SK-N-MC (cell line): ENCODE measurements at places on chromosomes 4 and X.

- no peak for DNase-seq
These were observed 93.5 kb upstream of the UCP1 start for GRCh38 chr4:140662082-140662869.

GRCh38 chr4:156475322-156475721 is 496.3 kb downstream of the PDGFC start:
- DNase-seq: peak; percentile 55

- DNase-seq: no peak
These were observed 23.7 kb downstream of the DOK7 start for GRCh38 chr4:3486541-3487540.

DNA sequence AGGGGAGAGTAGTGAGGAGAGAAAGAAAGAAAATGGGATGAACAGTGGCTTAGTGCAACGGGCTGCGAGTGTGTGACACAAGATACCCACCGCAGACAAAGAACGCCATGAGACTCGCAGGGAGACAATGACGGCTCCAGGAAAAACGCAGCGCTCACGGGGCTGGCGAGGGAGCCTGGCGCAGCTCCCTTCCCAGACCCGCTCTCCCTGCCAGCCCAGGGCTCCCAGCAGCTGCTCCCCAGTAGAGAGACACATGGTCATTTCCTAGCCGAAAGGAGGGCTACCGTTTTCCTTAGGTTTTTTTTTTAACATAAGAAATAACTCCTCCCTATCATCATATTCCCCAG is 149.5 kb downstream of the MAML3 start:
- no peak for DNase-seq

- no peak for DNase-seq
These were observed 735.4 kb downstream of the FSTL5 start for GRCh38 chr4:161428180-161428965.

- DNase-seq: no peak
These were observed 70.4 kb downstream of the LDB2 start for GRCh38 chr4:16827794-16828724.

DNA sequence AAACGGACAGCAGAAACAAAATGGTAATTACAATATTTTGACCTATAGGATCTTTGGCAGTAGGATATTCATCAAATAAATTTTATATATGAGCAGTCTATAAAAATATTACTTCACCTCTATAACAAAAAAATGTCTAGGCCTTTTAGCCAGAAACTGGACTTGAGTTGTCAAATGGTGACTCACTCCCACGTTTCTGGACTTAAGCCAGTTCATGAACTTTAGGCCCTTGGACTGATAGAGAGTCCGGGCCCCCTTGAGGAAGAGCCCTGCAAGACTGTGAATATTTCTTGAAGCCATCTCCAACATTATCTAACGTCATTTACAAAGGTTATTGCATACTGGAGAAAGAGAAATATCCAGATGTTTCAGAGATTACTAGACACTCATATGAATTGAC is 106.8 kb upstream of the FAM47A start:
- no peak for DNase-seq

DNA sequence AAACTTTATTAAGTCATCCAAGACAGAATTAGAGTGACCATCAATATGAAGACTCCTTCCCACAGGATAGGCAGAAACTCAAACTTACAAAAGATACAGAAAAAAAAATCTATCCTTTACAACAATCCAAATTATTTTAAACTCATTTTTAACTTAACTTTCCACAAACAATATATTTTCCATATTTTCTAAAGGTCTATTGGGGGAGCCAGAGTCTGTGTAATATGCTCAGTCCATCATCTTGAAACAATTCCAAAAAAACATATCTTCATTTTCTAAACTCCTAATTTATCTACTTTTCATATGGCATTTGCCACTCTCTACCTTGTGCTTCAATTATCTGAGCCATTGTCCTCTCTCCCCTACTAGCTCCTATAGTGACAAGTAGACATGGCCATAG is 378.1 kb downstream of the PDGFC start:
- no peak for DNase-seq

DNA sequence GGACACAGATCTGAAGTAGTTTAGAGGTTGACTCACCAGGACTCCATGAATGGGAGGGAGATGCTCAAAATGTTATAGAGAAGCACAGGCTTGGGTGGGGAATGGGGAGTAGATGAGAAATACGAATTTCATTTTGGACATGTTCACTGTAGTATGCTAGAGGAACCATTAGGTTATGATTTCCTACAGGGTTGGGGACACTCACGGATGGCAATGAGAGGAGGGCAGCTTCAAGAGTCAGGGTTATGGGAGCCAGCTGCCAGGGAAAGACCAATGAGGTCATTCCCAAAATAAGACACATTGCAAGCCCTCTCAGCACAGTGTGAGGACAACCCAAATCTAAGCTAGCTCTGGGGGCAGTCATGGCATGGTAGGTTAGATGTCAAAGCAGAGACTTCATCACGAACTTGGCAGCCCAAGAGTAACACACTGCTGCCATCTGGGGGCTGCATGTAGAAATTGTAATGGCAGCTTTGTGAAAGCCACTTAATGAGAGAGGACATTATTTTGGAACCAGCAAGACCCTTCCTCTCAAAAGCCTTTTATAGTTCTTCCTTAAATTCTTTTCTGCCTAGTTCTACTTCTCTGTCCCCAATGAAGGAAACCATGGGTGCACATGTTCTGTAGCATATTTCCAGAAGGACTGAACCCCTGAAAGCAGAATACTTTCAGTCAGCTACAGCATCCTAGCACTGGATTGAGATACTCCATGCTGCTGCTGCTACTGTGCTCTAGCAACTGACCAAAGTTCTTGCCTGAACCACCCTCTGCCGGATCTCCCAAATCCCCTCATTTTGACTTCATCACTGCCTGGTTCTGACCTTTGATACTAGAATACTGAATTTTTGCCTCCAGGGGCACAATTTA is 16.2 kb upstream of the ZCCHC12 start:
- DNase-seq: no peak

- no peak for DNase-seq
These were observed 21.8 kb downstream of the RPS6KA3 start for GRCh38 chrX:20244931-20245330.

- DNase-seq: no peak
These were observed 299.5 kb downstream of the PDHA2 start for GRCh38 chr4:96139251-96139929.

- no peak for DNase-seq
These were observed 499.1 kb upstream of the SLIT2 start for GRCh38 chr4:19752599-19752998.

DNA sequence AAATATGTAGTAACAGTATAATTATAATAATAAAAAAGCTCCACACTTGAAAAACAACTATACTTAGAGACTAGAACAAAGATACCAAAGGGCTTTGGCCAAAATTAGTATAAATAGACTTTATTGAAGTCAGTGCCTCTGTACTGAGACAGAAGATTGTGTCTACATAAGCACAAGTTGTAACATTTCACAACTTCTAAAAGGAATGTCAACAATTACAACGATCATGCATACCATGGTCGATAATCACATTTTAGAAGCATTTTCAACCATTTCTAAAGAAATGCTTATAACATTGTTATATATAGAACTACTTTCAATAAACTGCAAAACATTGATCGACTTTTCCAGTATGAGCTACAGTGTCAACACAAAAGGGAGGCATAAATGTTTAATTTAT is 57.0 kb downstream of the DHX15 start:
- DNase-seq: no peak

- DNase-seq: no peak
These were observed 26.0 kb downstream of the ADH4 start for GRCh38 chr4:99117876-99118693.

GRCh38 chr4:23819041-23819511 is 70.8 kb downstream of the PPARGC1A start:
- no peak for DNase-seq

GRCh38 chrX:95884186-95884585 is 800.5 kb upstream of the DIAPH2 start:
- DNase-seq: no peak

GRCh38 chr4:65340382-65341109 is 329.7 kb downstream of the EPHA5 start:
- DNase-seq: no peak

GRCh38 chrX:111877681-111878080 is 1.7 kb downstream of the TRPC5OS start:
- no peak for DNase-seq

GRCh38 chrX:74371425-74372222 is 49.7 kb upstream of the SLC16A2 start:
- DNase-seq: no peak

DNA sequence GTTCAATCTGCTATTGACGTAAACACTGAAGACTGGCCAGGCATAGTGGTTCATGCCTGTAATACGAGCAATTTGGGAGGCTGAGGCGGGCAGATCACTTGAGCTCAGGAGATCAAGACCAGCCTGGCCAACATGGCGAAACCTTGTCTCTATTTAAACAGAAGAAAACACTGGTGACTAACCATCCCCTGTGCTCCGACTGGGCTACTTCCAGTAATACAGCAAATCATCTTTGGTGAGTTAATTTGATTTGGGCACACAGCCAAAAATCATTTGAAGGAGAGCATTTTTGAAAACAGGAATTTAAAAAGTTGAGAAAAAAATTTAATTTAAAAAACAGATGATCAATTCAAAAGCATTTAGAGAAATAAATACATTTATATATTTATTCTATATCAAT is 52.0 kb downstream of the SEC24D start:
- no peak for DNase-seq

DNA sequence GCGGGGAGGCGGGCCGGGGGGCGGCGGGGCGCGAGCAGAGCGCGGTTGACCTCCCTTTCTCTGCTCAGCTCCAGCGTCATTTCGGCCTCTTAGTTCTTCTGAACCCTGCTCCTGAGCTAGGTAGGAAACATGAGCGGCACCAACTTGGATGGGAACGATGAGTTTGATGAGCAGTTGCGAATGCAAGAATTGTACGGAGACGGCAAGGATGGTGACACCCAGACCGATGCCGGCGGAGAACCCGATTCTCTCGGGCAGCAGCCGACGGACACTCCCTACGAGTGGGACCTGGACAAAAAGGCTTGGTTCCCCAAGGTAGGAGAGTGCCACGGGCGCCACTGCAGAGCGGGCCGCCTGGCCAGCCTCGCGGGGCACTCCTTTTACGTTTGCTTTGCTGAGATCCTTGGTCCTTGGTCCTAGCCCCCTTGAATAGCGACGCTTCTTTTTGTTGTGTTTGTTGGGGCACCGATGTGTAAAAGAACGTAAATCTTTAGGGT is at the start of gene HTATSF1:
TSS of gene HTATSF1 (plus strand) at position 37 of the 497 bp plus-strand sequence. CDS start at position 130, 93 bp downstream.
- DNase-seq: no peak

DNA sequence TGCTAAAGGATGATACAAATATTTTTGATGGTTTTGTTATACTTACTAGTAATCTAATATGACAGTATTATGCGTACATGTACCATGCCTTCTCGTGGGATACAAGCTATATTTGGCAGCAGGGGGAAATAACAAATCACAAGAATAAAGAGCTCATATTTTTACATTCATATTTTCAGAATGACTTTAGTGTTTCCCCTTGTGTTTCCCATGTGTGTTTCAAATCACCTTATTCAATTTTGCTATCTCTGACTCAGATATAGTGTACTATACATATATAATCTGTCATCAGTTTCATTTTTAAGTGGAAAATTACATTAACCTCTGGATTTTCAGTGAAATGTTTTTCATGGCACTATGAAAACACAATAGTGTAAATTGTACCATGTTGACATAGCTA is 146.8 kb downstream of the RPA4 start:
- no peak for DNase-seq

- DNase-seq: no peak
These were observed 27.2 kb downstream of the PJA1 start for GRCh38 chrX:69138118-69138390.

GRCh38 chr4:94650134-94650495 is 107.6 kb upstream of the BMPR1B start:
- DNase-seq: no peak

GRCh38 chr4:20341134-20341738 is 89.5 kb downstream of the SLIT2 start:
- no peak for DNase-seq

- no peak for DNase-seq
These were observed 138.8 kb downstream of the MTNR1A start for GRCh38 chr4:186416451-186417060.

GRCh38 chr4:185468999-185469398 is 2.5 kb downstream of the CCDC110 start:
- no peak for DNase-seq

GRCh38 chrX:155857561-155857960 is 23.6 kb upstream of the VAMP7 start:
- no peak for DNase-seq

- no peak for DNase-seq
These were observed 44.6 kb upstream of the LEF1 start for GRCh38 chr4:108213308-108213707.

GRCh38 chrX:10160211-10160610 is 3.4 kb downstream of the CLCN4 start:
- DNase-seq: no peak

DNA sequence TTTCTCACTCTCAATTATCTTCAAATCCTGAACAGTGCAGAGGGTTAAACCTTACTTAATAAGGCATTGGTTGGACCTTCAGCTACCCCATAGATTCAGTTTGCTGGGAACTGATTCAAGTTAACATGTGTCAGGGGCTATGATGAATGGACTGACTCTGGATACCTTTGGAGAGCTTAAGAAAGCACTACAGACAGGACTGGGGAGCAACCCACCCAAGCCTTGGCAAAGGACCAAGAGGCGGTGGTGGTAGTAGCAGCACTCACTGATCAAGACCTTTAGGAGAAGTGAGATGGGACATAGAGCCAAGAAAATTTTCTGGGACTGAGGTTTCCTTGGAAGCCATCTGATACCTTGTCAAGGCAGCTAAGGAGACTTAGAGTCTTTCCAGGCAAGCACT is 43.0 kb upstream of the TAPT1 start:
- DNase-seq: no peak

DNA sequence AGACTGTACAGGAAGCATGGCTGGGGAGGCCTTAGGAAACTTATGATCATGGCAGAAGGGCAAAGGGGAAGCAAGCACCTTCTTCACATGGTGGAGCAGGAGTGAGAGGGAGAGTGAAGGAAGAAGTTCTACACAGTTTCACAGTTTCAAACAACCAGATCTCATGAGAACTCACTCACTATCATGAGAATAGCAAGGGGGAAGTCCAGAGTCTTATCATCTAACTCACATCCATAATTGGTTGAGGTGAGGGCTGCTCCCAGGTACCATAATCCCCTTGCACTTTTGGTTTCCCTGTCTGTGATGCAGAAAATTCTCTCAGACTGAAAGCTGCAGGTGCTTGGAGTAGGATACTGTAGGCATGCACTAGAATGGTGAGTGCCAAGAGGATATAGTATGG is 233.8 kb upstream of the CPEB2 start:
- DNase-seq: no peak

DNA sequence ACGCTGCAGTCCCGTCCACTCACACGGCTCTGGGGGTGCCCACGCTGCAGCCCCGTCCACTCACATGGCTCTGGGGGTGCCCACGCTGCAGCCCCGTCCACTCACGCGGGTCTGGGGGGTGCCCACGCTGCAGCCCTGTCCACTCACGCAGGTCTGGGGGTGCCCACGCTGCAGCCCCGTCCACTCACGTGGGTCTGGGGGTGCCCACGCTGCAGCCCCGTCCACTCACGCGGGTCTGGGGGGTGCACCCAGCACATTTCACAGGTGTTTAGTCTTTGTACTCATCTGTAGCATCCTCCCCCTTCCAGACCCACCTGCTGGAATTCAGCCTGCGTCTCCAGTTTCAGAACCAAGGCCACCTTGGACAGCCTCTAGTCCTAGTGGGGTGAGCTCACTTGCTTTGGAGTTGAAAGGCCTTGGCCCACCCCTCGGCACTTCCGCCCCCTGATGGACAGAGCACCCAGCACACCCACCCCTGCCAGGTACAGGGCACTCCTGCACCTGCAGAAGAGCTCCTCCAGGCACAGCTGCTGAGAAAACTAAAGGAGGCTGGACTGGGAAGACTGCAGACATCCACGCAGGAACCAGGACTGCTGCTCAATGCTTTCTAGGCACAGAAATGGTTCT is 73.0 kb downstream of the ABLIM2 start:
- no peak for DNase-seq
